Cardiac fibroblast (primary cell): ENCODE measurements at places on chromosomes 3 and 15.

DNA sequence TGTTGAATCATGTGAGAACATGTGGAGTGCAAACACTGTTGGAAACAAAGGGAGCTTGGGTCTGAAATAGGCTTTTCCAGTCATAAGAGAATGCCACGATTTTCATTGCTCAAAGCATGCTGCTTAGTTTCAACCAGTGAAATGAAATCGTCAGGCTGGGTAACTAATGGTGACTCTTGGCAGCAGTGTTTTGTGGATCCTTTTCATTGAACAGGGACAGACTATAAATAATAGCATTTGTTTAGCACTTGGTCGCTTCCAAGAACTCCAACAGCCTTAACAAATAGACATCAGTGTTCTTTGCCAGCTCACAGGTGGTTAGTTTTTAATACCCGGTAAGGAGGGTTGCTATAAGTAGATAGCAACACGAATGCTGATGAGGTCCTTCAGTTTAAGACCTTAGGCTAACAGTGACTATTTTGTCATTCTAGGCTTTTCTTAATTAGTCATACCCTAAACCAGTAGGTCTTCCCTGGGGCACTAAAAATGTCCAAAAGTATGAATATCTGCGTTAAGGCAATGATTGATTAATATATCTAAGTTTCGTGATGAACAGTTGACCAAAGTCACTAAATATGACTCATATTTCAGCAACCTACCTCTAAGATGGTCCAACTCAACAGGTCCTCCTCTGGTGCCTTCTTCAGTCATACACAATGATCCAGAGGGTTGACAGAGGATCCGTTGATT is 15.8 kb downstream of the TP63 start:
- DNase-seq, result no peak

- peak; percentile 50 for DNase-seq
Observed at GRCh38 chr3:152076148-152076547, 192.6 kb upstream of the MBNL1 start.

DNA sequence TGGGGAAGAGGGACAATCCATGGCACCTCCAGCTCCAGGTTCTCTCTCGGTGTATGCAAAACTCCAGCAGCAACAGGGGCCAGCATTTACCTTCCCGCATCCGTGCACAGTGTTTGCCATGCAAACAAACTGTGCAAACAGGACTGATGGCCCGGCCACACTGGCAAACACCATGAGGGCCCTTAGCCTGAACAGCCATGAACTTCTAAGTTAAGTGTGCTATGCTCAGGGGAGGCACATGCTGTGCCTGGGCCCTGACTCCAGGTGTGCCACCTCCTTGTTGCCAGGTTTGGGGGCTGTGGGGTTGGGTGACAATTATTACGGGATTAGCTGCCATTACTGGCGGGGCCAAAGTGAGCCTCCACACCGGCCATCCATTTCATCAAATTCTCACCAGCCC is 57.5 kb downstream of the CACNA2D2 start:
- DNase-seq, result no peak

- peak; percentile 3 for DNase-seq
Observed at GRCh38 chr3:20905210-20905805, 719.3 kb upstream of the SGO1 start.

DNA sequence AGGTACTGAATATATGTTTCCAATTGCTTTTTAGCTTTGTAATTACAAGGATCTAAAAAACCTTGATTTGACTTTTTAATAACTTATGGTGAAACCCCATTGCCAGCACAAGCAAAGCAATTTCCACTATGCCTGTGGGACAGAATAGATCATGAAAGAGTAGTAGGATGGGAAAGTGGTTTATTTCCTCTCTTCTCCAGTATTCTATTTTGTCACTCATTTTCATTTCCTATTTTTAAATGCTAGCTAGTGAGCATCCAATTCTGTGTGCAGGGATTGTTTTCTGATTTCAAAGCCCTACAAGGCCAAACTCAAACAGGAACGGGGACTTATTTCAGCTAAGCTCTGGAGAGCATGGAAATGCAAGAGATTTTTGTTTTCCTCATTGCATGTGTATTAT is 132.0 kb upstream of the TGFBR2 start:
- no peak for DNase-seq

GRCh38 chr3:58192069-58192468 is 18.7 kb downstream of the DNASE1L3 start:
- no peak for DNase-seq

DNA sequence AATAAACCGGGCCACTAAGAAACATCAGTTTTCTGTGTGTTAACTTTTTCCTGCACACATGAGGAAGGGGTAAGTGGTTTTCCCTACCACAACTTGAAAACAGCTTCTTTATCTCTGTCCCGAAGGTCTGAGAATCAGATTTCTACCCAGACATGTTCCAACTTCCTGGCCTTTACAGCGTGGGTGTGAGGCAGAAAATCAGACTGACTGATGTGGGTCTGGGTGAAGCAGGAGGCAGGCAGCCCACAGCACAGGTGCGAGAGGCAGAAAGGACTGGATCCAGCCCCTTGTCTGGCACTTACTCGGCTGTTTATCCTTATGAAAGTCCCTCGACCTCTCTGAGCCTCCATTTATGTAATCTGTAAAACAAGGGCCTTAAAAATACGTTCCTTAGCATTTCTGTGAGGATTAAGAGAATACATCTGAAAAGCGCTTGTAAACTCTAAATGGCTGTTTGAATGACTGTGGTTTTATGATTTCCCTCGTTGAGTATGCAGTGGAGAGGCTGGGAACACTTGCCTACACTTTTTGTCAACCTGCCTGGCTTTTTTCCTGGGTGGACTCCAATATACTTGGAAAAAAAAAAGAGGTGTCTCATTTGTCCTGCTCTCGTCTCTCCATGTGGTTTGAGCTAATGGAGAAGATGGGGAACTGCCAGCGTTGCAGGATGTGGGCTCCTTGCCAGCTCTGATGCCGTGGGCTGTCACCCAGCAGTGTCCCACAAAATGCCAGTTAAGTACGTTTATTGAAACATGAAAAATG is 3.1 kb downstream of the AGBL1 start:
- DNase-seq, result no peak

GRCh38 chr3:188760408-188760807 is 411.4 kb upstream of the TPRG1 start:
- DNase-seq, result peak; percentile 36
